T-helper 2 cell (primary cell): ENCODE measurements at places on chromosomes 4 and X.
A peak's percentile ranks its signal among the peaks of the same experiment; 100 is the strongest.

GRCh38 chrX:44874420-44875184 lies 1.6 kb downstream of the KDM6A start:
- DNase-seq = peak; percentile 22

- DNase-seq = no peak
These were observed 23.0 kb downstream of the FLNA start for GRCh38 chrX:154351183-154352011.

- no peak for DNase-seq
These were observed 57.2 kb downstream of the DIPK2B start for GRCh38 chrX:45143455-45143854.

DNA sequence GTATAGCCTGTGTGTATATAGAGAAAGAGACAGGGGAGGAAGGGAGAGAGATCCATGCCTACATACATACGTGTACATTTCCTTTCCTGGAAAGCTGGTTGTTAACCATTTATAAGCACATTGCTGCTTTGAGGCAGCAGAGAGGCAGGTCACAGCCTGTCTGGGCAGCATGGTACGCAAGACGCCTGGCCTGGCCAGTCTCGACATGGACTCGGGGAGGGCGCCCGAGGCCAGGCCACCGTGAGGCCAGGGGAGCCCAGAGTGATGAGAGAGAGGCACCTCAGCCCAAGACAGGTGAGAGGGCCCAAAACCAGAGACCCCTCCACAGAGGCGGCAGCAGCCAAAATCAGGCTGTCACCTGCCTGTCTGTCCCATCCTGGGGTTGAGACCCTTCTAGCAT lies 3.9 kb downstream of the TREX2 start:
- DNase-seq = no peak

DNA sequence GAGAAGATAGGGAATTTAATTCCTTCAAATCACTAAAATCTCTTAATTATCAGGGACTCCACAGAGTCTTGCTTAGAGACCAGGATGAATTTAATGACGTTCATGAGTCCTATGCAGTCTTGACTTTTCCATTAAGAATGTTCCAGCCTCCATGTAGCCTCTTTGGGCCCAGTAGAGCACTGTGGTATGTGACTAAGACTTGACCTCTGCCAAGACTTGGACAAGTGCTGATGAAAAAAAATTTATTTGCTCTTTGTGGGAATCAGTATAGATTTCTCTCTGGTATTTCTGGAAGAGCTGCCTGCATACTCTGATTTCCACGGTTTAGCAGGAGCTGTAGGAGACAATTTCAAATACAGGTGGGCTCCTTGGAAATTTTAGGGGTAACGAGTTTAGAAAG lies 40.6 kb downstream of the CHRDL1 start:
- DNase-seq = no peak

DNA sequence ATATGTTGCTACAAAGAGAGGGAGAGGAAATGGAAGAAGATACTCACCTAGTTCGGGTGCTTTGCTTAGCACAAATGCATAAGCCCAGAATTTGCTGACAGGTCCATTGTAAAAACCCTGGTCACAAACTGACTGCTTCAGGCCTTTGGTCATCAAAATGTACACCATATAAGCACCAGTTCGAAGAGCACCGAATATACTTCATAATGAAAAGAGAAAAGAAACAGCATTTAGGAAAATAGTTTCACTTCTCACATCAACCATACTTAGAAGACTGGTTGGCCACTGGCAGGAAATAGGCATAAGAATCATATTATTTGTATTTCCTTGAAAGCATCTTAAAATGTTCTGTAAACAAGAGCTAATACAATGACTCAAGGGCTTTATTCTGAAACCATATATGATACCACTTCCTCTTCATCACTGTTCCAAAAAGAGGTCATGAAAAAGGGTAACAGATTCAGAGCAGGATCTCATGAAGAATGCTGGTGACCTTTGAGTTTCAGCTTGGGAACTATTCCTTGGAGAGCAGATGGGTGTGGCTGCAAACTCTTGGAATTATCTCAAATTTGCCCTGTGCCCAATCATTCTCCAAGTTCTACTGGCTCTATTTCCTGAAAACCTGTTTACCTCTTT lies 138.7 kb downstream of the ELOVL6 start:
- DNase-seq = no peak

GRCh38 chrX:102063445-102064074 lies 61.9 kb upstream of the TCEAL2 start:
- DNase-seq = no peak

GRCh38 chr4:78379040-78379439 lies 172.5 kb upstream of the ANXA3 start:
- DNase-seq = no peak

- no peak for DNase-seq
These were observed 21.3 kb upstream of the CLCN5 start for GRCh38 chrX:49901048-49901447.

DNA sequence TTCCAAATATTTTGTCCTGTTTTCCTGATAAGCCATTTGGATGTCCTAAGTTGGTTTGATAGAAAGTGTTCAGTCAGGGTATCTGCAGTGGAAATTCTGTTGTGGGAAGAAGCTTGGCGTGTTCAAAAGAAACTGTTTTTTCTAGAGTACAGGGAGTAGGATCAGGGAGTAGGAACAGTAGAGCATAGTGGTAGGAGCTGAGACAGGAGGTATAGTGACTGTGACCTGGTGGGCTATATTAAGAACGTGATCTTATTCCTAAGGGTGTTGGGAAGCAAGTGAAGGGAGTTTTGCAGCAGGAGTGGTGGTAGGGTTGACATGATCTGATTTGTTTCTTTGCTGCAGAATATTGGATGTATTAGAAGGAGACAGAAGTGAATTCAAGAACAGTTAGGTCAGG lies 348.2 kb downstream of the BMPR1B start:
- no peak for DNase-seq

GRCh38 chrX:55163171-55163570 lies 57.0 kb upstream of the PAGE5 start:
- DNase-seq = no peak

GRCh38 chr4:168573870-168574269 lies 77.0 kb downstream of the PALLD start:
- no peak for DNase-seq

GRCh38 chrX:117274965-117275364 lies 812.2 kb upstream of the CT83 start:
- no peak for DNase-seq

- DNase-seq = no peak
These were observed 84.5 kb upstream of the UXT start for GRCh38 chrX:47743504-47743903.

- DNase-seq = no peak
These were observed 12.9 kb downstream of the DIPK2B start for GRCh38 chrX:45187731-45188130.
